ENCODE measurements at places on chromosomes 2 and 18. TPM values are rescaled to one million over a fixed set of nuclear protein-coding genes. Genes with fewer than 3 reads are reported as not detected.

CTLA4 gene
- 0.52 TPM for total RNA-seq

TEKT4 gene
- total RNA-seq, result not detected

PLA2R1 gene
- 6.2 TPM for total RNA-seq

DSC3 gene
- total RNA-seq, result 319 TPM

DPYSL5 gene
- not detected for total RNA-seq

PFN4 gene
- total RNA-seq, result 0.24 TPM

CAPN13 gene
- total RNA-seq, result 1.4 TPM

CCDC68 gene
- total RNA-seq, result 1.5 TPM

REG1B gene
- not detected for total RNA-seq

SERPINB10 gene
- total RNA-seq, result 0.36 TPM

SLC9A4 gene
- 0.08 TPM for total RNA-seq

DNA sequence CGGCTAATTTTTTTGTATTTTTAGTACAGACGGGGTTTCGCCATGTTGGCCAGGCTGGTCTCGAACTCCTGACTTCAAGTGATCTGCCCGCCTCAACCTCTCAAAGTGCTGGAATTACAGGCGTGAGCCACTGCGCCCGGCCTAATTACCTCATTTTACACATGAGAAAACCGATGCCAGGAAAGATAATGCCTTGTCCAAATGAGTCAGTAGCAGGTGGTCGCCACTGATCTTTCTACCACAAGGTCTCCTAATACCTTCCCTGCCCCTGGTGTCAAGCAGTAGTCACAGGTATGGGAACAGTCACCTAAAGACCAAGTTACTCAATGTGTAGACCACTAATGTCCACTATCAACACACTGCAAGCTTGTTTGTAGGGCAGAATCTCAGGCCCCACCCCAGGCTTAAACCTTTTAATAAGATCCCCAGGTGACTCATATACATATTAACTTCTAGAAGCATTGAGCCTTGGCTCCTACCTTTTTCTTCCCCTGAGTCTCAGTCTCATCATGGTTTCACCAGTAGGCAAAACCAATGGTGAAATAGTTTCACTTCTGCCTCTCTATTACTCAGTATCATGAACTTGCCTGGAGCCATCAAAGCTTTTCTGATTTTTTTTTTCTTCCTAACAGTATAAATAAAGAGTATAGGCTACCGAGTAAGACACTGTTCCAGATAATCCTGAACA, 6.9 kb upstream of the EPB41L5 start:
- peak; percentile 91 for ATAC-seq

GRCh38 chr2:72222829-72223564, 75.3 kb upstream of the CYP26B1 start:
- ATAC-seq, result no peak

DNA sequence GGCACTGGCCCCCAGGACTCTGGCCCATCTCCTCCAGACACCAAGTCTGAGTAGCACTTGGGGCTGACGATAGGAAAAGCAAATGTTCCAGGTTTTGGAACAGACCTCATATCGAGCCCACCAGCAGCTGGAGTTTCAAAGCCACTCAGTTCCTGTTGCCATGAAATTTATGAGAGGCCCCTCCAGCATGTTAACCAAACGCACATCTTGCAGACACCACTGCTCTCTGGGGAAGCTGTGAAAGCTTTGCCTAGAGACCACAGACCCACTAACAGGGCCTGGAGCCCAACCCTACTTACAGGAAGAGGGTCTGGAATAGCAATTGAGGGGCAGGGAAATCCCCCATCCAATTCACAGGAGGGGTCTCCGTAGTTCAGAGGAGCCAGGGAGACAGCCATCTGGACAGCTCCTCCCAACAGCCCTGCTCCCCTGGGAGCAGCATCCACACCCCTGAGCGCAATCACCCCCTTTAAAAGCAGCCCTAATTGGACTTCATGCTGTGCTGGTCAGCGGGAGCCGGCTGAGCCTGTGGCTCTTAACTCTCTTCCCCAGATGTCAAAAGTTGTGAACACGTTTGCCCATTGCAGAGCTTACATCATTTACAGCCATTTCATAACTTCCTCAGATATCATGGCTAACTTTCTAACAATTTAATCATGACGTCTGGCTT, 81.3 kb downstream of the TGFA start:
- no peak for ATAC-seq

DNA sequence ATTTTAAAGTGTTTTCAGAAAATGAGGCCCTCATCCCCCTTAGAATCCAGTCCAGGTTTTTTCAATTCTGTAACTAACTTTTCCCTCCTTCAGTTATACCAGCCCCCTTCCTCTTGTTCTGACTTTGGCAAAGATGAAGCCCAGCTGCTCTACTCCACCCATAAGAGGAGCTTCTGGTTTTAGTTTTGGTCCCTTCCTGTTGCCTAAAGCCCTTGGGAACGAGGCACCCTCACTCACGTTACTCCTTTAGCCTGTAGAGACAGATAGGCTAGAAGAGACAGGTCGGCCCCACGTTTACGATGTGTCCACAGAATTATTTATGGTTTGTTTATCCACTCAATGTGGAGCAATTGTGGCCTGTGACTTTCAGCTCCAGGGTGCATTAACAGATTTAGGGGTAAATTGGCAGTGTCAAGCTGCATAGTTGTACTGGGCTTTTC, 454.2 kb upstream of the TNP1 start:
- no peak for ATAC-seq

GRCh38 chr2:100214265-100214971, 72.0 kb upstream of the AFF3 start:
- peak; percentile 18 for ATAC-seq

GRCh38 chr2:45293182-45293581, 283.9 kb upstream of the SIX2 start:
- ATAC-seq, result no peak

DNA sequence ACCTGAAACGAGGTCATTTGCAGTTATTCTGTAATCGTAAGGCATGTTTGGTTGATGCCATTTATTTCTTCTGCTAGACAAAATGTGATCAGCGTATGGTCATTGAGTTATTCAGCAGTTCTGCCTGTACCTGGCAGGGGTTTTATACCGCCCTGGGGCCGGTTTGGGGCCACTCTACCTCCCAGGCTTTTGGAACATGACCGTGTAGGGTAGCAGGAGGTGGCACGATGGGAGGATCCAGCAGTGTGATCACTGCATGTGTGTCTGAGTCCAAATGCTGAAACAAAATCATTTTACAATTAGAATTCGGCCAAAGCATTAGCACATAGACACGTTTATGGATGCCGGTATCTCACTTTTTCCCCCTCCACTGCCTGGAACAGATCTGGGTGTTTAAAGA, 26.7 kb downstream of the LPIN1 start:
- no peak for ATAC-seq

- no peak for ATAC-seq
Observed at GRCh38 chr2:75596784-75597183, 36.0 kb upstream of the EVA1A start.

DNA sequence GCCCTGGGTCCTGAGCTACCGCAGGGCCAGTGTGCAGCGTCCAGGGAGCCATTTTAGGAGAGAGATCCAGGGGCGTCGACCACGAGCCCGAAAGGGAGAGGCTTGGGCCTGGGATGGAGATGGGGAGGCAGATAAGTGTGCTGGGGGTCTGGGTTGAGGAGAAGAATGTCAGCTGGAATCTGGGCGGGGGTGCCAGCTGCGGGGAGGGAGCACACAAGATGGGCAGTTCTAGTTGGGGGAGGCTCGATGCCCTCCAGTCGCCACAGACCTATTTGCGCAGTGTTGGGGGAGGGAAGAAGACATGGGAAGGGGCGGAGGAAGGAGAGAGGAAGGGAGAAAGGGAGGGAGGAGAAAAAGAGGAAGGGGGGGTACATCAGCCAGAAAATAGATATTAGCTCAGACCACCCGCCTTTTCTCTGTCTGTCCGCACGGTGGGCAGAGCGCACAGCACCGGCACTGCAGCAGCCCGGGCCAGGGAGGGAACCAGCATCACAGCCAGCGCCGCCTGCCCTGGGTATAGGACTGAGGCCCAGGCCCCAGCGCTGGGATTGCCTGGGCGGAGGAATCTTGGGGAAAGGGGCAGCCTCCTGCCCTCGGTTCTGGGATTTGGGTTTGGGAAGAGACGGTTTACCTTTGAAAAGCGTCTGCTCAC, 1.9 kb upstream of the HOXD11 start:
- no peak for ATAC-seq

DNA sequence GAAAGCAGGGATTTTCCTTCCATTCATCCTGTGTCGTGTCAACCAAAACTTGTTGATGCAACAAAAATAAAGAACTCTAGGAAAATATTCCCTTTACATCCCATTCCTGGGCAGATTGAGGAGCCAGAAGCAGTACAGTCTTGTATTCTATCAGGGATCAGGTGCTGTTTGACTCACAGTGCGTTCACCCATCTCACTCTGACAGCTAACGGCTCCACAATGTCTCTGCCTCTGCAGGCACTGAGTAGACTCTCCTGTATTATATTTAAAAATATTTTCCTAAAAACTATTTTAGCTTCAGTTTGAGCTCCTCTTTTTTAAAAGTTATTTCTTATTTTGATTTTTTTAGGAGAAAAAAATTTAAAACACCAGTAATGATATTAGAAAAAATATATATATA, 600.6 kb upstream of the SALL3 start:
- ATAC-seq, result no peak

GRCh38 chr2:6496376-6496775, 369.3 kb downstream of the CMPK2 start:
- no peak for ATAC-seq

DNA sequence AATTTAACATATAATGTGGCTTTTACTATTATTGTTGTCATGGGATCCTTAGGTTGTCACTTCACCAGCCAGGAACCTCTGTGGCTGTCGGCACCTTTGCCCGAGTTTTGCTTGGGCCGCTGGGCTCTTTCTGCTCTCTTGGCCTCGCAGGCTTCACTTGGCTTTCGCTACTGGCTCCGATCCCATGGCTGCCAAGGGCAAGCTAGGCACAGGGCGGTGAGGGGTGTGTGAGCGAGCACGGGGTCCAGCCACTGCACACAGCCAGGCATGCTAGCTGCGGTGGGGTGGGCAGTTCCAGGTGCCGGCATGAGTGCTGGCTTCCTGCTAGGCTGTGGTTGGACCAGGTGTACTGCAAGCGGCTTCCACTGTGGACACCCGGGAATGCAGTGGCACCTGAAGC, 23.4 kb upstream of the RAPGEF4 start:
- no peak for ATAC-seq

DNA sequence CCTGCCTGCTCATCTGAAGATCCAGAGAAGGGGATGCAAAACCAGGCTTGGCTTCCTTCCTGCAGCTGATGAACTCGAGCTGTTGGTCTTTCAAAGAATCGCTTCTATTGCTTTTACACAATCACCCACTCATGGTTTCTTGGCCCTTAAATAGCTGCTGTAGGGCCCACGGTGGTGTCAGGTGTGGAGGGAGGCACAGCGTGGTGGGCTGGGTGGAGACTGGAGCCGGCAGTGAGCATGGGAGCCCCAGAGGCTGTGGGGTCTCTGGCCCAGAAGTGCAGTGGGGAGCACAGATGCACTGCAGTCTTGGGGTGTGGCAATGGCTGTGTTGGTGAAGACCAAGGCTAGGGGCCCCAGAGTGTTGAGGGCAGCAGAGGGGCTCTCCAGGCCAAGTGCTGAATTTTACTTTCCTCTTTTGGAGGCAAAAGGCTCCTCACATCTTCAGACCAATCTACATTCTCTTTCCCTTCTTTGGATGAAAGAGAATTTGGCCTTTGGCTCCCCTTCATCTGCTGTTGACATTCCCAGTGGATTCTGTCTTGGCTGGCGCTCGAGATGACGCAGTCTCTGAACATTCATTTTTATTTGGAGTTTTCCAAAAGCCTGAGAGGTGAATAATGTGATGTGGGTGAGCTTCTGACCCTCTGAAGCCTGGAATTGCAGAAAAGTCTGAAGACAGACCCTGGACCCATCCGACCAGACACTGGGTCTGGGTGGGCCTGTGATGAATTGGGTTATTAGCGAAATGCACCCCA, 70.1 kb upstream of the ASB18 start:
- no peak for ATAC-seq

GRCh38 chr2:157460897-157461296, 17.0 kb upstream of the CYTIP start:
- ATAC-seq, result no peak

DNA sequence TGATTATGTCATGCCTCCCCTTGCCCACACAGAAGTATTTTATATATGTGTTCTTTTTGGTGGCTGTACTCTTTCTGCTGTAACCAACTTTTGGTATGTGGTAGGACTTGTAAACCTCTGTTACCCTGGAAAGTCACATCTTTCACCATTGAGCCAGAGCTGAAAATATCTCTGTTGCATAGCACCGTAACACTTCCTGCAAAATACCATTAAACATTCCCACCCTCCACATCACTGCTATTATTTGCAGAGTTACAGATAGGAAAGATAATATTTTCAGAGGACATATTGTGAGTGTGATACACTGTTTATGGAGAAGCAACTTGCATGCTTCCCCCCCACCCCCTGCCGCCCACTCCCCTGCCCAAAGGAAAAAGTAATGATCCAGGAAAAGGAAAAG, 44.8 kb downstream of the CAB39 start:
- ATAC-seq, result peak; percentile 37

DNA sequence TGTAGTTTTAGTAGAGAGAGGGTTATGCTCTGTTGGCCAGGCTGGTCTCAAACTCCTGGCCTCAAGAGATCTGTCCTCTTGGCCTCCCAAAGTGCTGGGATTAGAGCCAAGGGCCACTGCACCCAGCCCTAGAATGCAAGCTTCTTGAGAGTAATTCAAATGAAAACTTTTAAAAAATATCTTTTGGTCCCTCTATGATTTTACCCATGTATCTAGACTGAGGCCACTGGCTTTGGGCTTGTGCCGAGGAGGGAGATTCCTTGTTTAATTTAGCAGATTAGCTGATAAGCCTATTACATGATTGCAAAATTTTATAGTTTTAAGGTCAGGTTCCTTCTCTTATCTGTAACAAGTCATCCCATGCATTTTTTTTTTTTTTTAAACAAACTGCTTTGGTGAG, 59.5 kb upstream of the CCDC195 start:
- no peak for ATAC-seq

DNA sequence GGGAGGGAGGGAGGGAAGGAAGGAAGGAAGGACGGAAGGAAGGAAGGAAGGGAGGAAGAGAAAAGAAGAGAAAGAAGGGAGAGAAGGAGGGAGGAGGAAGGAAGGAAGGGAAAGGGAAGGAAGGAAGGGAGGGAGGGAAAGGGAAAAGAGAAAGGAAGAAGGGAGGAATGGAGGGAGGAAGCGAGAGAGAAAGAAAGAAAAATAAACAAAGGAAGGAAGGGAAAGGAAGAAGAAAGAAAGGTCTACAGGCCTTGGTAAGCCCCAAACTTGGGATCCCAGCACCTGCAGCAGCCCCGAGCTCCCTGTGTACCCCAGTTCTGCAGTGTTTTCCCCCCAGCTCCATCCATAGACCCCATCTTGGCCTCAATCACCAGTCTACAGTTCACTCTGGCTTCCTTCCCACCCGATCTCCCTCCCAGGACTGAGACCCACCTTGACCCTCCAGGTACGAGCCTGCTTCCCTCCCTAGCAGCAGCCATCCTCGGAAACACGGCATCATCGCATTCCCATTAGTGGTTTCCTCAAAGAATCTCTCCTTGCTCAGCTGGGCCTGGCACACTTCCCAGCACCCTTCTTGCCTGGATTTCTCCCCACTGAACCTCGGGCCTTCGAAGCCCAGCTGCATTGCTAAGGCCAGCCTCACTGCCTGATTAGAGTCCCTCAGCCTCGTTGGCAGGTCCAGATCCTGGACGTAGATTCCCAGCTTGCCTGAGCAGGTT, 46.1 kb upstream of the SH3BP4 start:
- ATAC-seq, result no peak

- no peak for ATAC-seq
Observed at GRCh38 chr2:188219541-188219940, 72.1 kb upstream of the GULP1 start.
